Activated T-helper 2 cell treated with anti-CD3 and anti-CD28 coated beads, Interferon-gamma antibody, Interleukin-2, Interleukin-4, amounts not matched to agents 10 μg/mL and 5 μg/mL and 100 μg/mL, durations not matched to agents 14 hours and 24 hours and 36 hours (primary cell): ENCODE measurements at places on chromosomes 1 and 21. TPM values are rescaled to one million over a fixed set of nuclear protein-coding genes. Genes with fewer than 3 reads are reported as not detected.

The TSPEAR gene
- total RNA-seq = not detected in 2 replicates

The NBPF6 gene
- 0.23 and 0.50 TPM in 2 replicates for total RNA-seq

The FAM72D gene
- total RNA-seq = 6.7 and 7.9 TPM in 2 replicates

The SYT6 gene
- total RNA-seq = not detected in 2 replicates

The CNKSR1 gene
- total RNA-seq = 3.4 TPM in 2 replicates

The CAMK2N1 gene
- 2.2 TPM in 2 replicates for total RNA-seq

The ELAPOR1 gene
- 17.5 and 19.7 TPM in 2 replicates for total RNA-seq

The S1PR1 gene
- total RNA-seq = 71.0 and 73.0 TPM in 2 replicates

The NDUFV3 gene
- total RNA-seq = 39.6 and 45.9 TPM in 2 replicates

The HNRNPR gene
- 231 and 237 TPM in 2 replicates for total RNA-seq

The SLC22A15 gene
- total RNA-seq = 0.18 and 0.52 TPM in 2 replicates

The ADCY10 gene
- 0.07 and 0.09 TPM in 2 replicates for total RNA-seq

The S100A4 gene
- 175 and 181 TPM in 2 replicates for total RNA-seq

The AGO3 gene
- total RNA-seq = 21.2 and 26.7 TPM in 2 replicates

The RWDD3 gene
- total RNA-seq = 11.7 and 15.5 TPM in 2 replicates
